T-helper 2 cell (primary cell): ENCODE measurements at places on chromosomes 3 and 15.

DNA sequence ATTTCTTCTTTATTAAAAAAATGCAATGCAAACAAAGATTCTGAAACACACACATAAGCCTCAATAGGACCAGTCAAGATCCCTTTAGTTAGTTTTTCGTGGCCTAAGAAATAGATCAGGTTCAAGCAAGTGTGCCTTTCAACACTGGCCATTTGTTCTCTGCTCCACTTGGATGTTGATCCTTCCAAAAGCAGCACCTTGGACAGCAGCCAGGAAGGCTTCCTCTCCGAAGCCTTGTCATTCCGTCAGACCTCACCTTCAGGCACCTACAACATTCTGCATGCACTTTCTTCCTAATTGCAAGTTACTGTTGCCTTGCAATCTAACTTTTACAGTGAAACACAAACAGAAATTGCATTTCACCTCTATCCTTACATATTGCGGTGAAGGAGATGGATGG lies 155.9 kb upstream of the FEZF2 start:
- no peak for DNase-seq

- no peak for DNase-seq
Observed at GRCh38 chr3:65871305-65872141, 167.2 kb downstream of the MAGI1 start.

DNA sequence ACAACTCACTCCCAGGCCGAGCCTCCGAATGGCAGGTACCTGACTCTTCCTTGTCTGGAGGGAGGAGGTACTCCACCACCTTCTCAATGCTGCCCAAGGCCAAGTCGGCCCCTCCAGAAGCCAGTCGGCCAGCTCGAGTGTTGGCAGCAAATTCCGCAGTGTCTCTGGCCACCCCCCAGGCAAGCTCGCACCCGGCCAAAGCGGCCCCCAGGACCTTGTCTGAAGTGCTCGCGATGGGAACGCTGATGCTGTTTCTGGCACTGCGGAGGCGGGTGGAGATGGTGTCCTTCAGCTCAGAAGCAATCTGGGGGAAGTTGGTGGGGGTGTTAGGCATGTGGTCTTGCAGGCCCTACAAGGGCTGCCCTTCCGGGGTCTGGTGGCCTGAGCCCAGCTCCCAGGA lies 9.2 kb downstream of the PLIN1 start:
- DNase-seq = no peak

GRCh38 chr3:120137548-120137947 lies 43.3 kb upstream of the GSK3B start:
- no peak for DNase-seq

DNA sequence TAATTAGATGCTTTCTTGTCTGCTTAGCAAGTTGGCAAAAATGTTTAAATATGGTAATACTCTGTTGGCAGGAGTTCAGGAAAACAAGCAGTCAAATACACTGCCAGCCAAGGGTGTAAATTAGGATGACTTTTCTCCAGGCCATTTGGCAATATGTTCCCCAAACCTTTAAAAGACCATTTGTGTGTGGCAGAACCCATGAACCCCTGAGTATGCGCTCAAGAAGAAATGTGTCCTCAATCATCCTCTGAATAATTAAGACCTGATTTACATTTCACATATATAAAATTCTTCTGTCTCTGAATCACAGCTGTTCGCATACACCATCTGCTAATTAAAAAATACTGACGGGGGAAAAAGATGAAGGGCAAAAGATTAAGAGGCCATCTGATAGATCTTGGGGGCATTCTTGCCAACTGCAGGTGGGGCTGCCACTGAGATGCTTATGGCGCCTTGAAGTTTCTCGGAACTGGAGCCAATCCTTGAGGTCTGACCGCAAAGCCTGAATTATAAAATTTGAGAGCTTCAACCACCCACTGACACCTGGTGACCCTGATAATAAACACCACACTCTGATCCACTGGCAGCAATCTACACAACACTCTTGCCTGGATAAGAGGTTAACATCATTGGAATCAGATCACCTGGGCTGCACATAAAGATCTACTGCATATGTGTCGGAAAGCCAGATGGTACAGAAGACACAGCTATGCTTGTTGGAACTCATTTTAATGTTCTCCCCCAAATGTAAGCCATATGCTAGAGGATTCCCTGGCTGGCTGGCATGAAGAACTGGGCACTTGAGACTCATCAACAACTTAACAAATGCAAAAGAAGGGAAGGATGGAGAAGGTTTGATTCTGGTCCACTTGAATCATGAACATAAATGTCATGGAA lies 190.6 kb downstream of the OSBPL10 start:
- DNase-seq = no peak

DNA sequence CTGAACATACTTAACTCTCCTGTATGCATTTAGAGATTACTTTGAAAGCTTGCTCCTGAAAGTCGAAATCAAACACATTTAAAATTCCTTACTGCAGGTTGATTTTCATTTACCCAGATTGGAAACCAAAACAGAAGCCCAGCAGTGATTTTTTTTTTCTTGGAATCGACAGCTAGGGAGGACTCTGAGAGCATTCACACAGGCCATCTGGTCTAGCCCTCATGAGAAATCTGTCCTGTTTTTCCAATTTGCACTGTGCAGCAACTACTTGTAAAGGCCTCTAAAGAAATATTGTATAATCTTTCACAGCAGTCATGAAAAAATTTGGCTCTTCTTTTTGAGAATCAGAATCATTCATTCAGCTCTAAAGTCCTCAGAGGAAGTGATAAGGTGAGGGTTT lies 179.2 kb downstream of the KCNAB1 start:
- DNase-seq = no peak

- no peak for DNase-seq
Observed at GRCh38 chr3:66037330-66037985, 1.3 kb downstream of the MAGI1 start.

DNA sequence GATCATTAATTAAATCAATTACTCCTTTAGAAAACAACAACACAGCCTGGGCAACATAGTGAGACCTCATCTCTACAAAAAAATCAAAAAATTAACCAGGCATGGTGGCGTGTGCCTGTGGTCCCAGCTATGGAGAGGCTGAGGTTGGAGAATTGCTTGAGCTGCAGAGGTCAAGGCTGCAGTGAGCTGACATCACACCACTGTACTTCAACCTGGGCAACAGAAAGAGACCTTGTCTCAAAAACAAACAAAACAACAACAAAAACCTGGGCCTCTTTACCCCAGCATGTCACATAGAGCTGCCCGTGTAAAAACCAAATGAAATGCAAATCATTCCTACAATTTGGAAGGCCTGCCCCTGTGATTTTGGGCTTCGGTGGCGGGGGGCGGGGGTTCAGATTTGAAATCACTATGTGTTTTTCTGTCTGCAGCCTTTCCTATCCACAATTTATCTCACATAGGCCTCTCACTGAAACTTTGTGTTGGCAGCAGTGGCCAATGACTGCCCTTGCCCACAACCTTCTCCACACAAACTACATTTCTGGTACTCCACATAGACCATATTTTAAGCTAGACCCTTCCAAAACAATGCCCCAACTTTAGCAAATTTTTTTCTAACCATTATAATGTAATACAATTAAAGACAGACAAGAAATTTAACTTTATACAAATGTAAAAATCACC lies 6.5 kb downstream of the ADAM10 start:
- no peak for DNase-seq
